AG09309 (cell line): ENCODE measurements at places on chromosomes 6 and 20.

DNA sequence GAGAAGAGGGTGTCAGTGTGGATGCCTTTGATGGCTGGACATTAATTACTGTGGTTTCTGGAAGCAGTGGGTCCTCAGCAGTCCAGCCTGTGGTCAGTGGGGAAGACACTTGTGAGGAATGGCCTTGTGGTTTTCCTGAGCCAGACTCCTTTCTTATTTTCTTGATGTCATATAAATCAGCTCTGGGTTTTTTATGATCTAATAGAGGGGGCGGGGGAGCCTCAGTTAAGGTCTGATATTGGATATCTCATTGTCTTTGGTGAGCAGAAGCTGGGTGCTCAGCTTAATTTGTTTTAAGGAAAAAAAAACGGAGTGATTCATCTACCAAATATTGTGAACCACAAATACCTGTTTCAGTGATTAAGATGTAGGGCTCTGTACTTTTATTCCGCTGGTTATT, 62.1 kb downstream of the OTOR start:
- no peak for DNase-seq

- no peak for DNase-seq
Observed at GRCh38 chr6:147106759-147107401, 97.3 kb upstream of the STXBP5 start.

- no peak for DNase-seq
Observed at GRCh38 chr20:49983848-49984408, 1.1 kb downstream of the SNAI1 start.

- DNase-seq: no peak
Observed at GRCh38 chr6:30845183-30845582, 39.1 kb upstream of the DDR1 start.

- peak; percentile 56 for DNase-seq
Observed at GRCh38 chr6:129186988-129187387, 304.1 kb downstream of the LAMA2 start.

- no peak for DNase-seq
Observed at GRCh38 chr6:117870486-117871242, 36.4 kb upstream of the SLC35F1 start.

GRCh38 chr6:16404456-16404855, 166.1 kb downstream of the GMPR start:
- no peak for DNase-seq

- peak; percentile 48 for DNase-seq
Observed at GRCh38 chr20:19858466-19859371, 100.7 kb downstream of the RIN2 start.

GRCh38 chr20:31916708-31917107, 35.1 kb downstream of the PDRG1 start:
- DNase-seq: no peak

DNA sequence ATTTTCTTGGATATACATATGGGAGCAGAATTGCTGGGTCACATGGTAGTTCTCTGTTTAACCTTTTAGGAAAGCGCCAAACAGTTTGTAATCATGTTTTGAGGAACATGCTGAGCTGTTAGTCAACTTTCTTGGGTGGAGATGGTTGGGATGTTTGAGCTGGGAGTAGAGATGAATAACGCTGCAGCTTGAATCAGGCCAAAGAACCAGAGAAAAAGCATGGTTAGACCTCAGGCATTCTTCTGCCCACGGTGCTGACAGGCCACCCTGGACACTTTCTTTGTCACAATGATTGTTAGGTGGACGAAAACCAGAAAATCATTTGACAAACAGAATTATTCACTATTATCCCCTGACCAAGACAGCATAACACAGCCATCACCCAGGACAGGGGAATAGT, 66.8 kb downstream of the PRDM1 start:
- no peak for DNase-seq

DNA sequence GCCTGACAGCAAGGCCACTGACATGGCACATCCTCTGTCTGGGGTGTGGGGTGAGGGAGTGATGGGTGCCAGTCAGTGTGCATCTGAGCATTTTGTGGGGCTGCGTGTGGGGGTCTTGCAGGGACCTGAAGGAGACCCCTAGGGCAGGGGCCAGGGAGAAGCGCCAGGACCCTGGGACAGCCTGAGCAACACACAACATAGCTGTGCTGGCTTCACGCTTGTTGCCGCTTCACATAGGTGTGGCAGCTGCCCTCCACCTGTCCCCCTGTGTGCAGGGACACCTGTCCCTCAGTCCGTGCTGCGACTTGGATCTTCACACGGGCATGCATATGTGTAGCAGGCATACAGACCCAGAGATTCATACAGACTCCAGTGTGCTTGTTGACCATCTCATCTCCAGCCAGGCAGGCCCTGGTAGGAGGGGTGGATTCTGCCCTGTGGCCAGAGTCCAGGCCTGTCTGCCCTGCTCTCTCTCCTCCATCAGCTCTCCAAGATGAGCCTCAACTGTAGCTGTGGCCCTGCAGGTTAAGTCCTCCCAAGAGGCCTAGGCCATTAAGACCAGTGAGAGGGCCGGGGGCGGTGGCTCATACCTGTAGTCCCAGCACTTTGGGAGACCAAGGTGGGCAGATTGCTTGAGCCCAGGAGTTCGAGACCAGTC, 3.2 kb upstream of the NPBWR2 start:
- no peak for DNase-seq

DNA sequence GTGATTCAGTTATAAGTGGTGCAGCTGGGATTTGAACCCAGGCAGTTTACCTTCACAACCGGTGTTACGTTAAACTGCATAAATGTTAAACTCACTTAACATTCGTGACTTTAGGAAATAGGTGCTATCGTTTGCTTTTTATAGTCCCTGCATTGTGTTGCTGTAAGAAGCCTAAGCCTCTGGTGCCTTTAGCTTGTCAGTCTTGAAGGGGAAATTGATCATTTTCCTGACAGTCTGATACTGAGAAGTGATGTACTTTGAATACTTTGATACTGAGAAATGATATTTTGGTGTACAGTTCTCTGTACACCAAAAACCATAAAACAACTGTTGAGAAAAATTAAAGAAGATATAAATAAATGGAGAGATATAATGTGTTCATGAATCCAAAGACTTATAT, 52.5 kb upstream of the NEDD9 start:
- DNase-seq: no peak

- DNase-seq: no peak
Observed at GRCh38 chr6:51511081-51511480, 576.3 kb downstream of the PKHD1 start.
